ENCODE measurements at places on chromosomes 11 and 22.
A peak's percentile ranks its signal among the peaks of the same experiment; 100 is the strongest.

GRCh38 chr11:14029440-14029839 lies 66.9 kb downstream of the SPON1 start:
- DNase-seq, result no peak

DNA sequence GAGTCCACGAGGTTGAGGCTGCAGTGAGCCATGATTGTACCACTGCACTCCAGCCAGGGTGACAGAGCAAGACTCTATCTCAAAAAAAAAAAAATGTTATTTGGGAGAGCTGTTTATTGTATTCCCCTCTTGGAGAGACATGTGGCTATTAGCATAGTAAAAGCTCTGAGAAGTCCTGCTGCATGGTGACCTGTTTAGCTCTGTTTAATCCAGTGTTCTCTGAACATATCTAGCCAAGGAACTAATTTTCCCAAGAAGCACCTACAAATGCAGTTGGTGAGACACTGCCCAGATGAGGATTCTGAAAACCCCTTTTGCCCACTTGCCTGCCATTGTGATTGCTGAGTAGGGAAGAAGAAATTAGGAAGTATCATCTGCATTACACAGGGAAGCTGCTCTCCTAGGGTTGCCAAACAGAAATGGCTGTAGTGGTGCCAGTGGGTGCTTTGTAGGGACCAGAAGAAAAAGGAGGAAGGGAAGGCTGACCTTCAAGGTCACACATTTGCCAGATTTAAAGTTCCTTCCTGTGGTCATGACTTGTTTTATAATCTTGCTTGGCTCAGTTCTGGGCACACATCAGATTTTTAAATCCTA lies 15.7 kb downstream of the TIMP3 start:
- no peak for DNase-seq

DNA sequence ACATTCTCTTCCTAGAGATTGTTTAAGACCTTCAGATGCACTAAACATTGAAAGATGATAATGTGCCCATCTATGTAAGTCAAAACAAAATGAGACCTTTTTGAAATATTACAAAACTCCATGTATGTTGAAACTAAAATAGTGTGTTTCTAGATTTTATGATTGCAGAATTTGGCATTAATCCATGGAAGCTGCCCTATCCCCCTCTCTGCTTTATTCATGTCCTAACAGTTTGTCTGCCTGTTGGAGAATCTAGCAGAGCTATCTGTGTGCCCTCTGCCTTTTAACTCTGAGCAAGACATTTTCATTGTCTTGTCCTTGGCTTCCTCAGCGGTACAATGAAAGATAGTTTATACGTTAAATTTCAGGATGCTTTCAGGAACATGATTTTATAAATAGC lies 105.5 kb downstream of the FAT3 start:
- DNase-seq, result no peak

DNA sequence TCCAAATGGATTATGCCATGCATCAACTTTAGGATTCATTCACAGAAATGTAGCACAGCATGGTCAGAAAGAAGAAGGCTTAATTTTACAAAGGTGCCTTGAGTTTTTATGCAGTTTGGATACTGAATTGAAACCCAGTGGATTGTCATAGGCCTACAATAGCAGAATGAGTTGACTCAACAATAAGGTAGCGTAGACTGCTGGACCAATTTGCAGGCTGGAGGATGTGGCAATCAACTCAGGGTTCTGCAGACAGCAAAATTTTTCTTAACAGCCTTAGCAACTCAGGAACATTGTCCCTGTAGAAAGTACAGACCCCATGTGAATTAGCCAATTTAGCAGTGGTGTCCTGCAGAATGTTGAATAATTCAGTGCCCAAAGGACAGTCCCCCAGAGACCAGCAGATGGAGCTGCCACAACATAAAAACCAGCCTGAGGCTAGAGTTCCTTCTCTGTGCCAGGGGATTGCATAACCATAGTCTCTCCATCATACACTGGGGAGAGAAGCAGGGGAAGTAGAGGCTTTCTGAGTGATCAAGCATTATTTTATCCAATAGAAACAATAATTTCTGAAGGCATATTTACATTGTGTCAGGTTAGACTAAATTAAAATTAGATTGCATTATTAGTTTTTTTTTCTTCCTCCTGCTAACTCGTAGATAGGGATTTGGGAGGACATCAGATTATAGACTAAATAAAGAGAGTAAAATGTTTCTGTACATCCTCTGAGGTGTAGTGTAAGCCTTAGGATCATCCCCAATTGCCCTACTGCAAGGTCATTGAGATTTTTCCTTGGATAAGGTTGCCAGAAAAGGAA lies 20.3 kb upstream of the MRPL17 start:
- DNase-seq, result no peak

GRCh38 chr11:134670247-134670782 lies 258.3 kb upstream of the B3GAT1 start:
- no peak for DNase-seq

DNA sequence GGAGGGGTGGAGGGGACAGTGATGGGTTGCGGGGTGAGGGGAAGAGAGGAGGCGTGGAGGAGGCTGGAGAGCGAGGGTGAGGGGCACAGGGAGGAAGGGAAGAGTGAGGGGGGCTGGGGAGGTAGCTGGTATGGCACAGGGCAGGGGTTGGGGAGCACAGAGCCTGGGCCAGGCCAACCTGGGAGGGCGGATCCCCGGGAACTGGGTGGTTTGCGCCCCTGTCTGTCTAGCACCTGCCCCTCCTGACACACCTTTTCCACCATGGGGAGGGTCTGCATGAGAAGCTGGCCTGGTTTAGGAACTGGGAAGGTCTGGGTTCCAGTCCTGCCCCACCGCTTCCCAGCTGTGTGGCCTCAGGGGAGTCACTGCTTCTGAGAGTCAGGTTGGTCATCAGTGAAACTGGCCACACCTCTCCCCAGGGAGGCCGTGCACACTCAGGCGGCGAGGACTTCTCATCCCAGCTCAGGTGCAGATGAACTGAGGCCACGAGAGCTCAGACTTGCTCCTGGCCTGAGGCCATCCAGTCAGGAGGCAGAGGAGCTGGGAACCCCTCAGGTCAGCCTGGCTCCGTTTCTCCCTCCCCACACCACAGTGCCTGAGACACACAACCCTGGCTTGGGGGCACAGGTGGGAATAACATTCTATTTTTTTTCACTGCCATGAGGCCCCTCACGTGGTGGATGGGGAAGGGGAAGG lies 95.6 kb downstream of the PHF21B start:
- DNase-seq, result no peak

DNA sequence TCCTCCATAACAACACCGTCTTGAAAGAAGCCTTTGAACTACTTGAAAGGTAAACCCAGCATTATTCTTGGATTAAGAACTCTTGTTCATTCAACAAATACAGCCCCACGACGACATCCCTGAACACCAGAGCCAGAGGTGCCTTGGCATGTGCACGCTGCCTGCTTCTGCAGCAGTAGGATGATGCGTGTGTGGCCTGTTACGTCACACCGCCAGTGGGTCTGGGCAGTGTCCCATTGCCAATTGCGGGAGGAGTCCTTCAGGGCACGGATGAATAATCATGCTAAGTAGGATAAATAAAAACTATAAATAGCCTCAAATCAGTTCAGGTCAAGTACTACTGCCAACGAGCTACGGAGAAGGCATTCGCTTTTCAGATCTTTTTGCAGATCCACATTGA lies 380.5 kb downstream of the SHANK2 start:
- DNase-seq, result no peak

DNA sequence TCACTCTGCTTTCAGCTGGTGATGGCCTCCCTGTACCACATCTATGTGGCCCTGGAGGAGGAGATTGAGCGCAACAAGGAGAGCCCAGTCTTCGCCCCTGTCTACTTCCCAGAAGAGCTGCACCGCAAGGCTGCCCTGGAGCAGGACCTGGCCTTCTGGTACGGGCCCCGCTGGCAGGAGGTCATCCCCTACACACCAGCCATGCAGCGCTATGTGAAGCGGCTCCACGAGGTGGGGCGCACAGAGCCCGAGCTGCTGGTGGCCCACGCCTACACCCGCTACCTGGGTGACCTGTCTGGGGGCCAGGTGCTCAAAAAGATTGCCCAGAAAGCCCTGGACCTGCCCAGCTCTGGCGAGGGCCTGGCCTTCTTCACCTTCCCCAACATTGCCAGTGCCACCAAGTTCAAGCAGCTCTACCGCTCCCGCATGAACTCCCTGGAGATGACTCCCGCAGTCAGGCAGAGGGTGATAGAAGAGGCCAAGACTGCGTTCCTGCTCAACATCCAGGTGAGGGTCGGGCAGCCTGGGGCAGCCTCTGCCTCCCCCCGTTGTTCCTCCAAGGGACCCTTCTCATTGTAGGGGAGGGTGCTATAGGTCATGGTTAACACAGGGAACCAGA lies 5.9 kb downstream of the HMOX1 start:
- no peak for DNase-seq

DNA sequence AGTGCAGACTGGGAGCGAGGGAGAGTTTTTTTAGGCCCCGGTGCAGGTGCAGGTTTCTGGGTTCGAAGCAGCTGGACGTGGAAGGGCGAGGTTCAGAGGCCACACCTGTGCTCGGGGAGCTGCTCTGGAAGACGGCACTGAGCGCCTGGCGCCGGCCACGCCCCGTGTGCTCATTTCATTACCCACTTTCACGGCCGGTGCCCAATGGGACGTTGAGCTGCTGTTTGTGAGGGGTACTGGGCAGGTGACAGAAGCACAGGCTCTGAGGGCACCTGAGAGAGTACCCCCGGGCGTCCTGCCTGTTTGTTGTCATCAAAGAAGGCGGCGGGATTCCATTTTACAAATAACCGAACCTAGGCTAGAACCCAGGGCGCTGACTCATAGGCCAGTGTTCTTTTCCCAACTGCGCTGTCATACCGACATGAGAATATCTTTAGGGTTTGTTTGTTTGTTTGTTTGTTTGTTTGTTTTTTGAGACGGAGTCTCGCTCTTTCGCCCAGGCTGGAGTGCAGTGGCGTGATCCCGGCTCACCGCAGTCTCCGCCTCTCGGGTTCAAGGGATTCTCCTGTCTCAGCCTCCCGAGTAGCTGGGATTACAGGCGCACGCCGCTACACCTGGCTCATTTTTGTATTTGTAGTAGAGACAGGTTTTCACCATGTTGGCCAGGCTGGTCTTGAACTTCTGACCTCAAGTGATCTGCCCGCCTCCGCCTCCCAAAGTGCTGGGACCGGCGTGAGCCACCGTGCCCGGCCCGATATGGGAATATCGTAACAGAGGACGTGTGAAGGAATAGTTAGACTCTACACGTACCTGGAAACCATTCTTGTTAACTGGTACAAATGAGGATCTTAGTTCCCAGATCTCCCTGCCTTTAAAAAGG lies 16.6 kb upstream of the SPTBN2 start:
- DNase-seq, result peak; percentile 19

DNA sequence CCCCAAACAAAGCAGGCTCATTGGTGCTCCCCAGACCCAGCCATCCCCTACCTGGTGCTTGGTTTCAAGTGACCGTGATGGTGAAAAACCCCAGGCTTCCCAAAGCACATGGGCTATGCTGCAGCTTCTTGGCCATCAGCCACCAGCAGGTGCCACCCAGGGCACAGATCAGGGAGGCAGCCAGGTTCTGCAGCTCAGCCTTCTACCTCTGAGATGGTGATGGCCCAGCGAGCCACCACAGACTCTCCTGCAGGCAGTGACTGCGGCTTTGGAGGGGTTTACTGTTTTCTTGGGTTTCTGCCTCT lies 70.0 kb upstream of the ALX4 start:
- no peak for DNase-seq

GRCh38 chr11:22346282-22346681 lies 8.1 kb downstream of the SLC17A6 start:
- DNase-seq, result no peak

DNA sequence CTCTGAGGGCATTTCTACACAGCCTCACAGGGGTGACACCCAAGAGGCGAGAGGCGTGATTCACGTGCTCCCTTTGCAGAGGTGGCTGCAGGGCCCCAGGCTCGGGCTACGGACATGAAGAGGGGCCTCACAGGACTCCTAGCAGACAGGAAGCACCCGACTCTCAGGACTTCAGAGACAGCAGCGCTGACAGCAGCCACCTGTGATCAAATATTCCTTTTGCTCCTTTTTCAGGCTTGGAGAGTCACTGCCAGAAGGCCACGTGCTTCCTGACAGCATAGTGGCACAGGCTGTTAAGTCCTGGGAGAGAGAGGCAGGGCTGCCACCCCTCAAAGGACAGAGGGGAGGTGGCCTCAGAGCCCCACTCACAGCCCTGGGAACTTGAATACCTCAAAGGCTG lies 348.9 kb downstream of the CADM1 start:
- DNase-seq, result no peak

Data from effector CD4-positive, alpha-beta T cell (primary cell).